Anterior cingulate cortex (tissue), 58 donors: ENCODE measurements at places on chromosomes 12 and 14.

- DNase-seq, result no peak
These were observed 395.7 kb upstream of the PDE3A start for GRCh38 chr12:19972325-19973288.

- DNase-seq, result no peak
These were observed 29.0 kb downstream of the MAGOHB start for GRCh38 chr12:10584415-10584814.

- no peak for DNase-seq
These were observed 25.3 kb downstream of the JDP2 start for GRCh38 chr14:75452900-75453816.

DNA sequence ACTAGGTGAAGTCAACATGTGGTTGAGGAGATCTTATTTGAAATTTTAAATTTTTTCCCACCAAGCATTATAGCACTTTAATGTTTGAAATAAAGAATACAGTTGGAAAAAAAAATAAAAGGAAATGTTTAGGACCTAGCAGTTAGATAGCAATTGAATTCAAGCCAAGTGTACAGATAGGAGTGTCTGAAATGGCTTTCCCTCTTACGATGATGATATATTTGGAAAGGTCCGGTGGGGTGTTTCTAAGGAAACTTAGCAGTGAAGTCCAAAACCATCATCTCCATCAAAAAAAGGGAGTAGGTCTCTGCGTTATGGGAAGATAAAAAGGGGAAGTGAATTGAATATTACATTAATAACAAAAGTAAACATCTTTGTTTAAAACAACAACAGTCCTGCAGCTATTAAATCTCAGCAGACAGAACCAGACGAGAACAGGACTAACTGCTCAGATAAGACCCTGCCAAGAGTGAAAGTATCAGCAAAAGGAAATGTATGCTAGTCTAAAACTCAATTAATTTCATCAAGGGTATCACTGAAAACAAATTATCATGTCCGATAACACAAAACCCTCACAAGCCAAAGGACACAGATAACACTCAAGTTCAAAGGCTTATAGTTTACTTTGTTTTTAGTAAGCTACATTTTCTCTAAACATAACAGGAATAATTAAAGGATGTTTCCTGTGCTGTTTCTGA is 242.0 kb downstream of the BMP4 start:
- DNase-seq, result no peak

- DNase-seq, result no peak
These were observed 1.7 kb upstream of the SELPLG start for GRCh38 chr12:108635201-108635996.

DNA sequence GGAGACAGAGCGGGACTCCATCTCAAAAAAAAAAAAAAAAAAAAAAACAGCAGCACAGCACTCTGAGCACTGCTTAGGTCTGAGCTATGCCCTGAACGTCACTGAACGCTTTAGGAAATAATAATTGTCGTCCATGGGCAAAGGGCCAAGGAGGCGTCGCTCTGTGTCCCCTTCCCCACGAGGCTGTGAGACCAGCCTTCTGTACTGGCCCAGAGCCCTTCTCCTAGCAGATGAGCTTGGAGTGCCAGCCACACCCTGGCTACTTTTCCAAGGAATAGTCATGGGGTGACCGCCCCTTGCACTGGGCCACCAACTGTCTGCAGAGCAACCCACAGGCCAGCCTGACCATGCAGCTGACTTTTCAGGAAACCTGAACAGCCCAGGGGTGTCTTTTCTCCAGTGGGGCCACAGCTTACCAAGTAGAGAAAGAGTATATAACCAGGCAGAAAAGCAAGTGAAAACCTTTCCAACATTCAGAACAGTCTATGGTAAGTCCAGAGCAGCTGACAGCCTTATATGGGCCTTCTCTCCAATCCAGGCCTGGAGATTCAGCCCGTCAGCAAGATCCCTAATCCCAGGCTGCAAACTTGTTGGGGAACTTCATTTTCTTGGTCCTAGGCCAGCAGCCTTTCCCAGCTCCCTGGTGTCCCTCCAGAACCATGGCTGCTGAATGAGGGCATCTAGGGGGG is 28.5 kb downstream of the CD9 start:
- DNase-seq, result no peak

GRCh38 chr14:89507521-89507920 is 90.5 kb upstream of the FOXN3 start:
- no peak for DNase-seq

DNA sequence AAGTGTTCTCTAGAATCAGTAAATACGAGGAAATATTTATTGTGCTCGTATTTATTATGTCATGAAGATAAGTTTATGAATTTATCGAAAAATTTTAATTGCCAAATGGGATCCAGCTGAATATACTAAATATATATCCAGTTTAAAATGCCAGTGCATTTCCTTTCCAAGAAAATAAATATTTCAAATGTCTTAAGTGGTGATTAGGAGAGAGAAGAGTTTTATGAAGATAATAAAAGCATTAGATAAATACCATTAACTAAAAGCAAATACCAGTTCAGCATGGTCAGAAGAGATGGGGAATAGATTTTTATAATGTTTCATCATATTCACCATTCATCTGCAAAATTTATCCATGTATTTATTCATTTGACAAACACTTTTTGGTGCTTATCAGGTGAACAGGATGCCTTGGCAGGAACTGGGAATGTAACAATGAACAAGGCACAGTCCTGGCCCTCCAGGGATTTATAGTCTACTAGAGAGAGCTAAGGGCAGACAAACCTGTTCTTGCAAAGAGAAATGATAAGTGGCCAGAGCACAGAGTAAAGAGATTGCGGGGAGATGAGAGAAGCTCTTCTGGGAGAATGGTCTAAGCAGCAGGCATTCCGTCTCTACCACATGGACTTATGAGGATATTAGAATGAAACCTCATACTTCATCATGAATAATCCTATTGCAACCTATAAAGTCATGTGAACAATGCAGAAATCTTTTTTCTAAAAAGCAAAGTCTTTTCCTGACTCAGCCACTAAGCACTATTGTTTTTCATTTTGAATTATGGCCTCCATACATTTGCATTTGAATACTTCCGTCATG is 143.7 kb upstream of the ABCD2 start:
- DNase-seq, result no peak

DNA sequence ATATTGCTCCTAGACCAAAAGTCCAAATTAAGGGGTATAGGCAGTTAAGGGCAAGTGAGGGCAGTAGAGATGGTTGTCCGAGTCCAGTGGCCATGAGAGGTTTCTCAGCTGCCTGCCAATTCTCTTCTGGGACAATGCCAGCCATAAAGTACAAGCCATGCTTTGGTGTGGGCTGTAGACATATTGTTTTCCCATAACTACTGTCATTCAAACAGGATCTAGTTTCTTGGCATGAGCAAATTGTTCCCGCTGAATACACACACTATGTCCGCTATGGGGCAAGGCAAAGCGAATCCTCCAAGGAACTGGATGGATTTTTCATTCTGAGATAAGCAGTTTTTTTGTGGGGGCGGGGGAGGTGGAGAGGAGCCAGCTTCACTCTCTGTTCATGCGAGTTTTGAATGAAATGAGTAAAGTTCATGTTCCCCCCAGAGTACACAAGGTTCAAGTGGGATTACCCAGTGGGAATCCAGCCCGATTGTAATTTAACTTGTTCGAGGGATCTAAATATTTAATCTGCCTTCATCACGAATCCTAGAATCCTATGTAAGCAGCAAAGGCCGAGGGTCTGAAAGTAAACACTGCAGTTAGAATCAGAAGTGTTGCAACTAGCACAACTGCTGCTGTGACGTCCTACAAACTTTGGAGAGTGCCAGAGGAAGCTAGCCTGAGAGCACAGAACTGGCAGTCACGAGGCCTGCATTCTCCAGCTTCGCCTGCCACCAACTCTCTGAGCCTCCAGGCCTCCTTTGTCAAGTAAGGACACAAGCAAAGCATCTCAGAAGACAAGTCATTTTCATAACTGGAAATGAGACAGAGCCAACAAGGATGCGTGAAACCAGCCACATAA is 137.0 kb downstream of the CRADD start:
- no peak for DNase-seq

- no peak for DNase-seq
These were observed 161.0 kb upstream of the RMST start for GRCh38 chr12:97301576-97301975.

DNA sequence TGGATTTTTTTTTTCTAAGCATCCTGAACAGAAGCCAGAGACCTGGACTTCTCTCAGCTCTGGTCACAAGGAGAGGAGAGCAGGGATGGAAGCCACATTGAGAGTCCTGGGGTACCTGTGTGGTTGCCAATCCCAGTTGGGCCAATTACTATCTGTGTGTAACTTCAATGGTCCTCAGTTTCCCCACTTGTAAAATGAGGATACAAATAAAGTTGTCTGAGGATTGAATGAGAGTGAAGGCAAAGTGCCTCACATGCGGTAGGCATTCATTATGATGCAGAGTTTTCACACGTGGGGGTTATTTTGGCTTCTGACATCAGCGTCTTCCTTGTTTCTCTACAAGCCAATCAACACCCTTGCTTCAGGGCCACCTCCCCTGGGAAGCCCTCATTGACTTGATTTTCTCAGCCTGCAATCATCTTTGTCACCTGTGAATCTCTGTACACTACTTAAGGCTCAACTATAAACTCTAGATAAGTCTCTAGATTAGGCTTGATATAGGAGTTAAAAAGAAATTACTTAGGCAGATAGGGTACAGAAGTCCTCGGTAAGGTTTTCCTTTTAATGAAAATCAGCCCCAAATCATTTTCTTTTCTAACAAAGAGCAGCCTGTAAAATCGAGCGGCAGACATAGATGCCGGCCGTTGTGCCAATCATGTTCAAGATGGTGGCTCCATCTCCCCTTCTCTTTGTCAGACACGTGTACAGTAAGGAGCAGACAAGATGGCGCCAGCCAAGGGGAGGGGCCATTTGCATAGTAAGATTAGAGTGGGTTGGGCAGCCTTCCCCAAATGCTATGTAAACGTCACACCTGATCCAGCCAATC is 37.8 kb upstream of the FICD start:
- no peak for DNase-seq

DNA sequence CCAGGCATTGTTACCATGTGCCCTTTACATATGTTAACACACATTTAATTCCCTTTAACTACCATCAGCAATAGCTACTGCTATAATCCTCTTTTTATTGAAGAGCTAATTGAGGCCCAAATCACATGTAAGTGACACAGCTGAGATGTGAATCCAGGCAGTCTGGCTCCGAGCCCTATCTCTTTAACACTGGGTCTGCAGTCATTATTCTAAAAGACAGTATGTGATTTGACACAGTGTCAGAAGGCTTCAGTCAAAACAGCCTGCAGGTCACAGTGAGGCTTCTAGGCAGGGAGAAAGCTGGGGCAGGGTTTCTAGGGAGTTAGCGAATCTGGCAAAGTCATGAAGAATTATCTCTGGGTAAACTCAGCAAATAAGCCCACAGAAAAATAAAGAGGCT is 148.2 kb downstream of the KIF21A start:
- no peak for DNase-seq

- no peak for DNase-seq
These were observed 56.0 kb downstream of the PPP2R5C start for GRCh38 chr14:101817501-101818001.

DNA sequence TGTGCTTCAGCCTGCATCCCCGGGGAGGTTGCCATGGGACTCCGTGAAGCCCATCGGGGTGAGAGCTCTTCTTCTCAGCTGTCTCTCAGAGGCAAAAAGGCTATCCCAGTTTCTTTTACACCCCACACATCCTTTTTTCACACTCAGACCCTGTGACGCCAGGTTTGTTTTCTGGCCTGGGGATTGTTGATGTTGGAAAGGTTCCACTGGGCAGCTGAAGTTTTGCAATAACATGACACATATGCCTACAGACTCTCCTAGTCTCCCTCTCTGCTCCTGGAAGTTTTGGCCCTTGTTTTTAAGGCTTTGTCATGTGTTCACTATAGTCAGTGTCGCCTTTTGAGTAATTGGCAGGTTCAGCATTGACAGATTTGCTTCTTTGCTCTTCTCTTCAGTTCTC is 118.6 kb downstream of the SMOC1 start:
- no peak for DNase-seq

DNA sequence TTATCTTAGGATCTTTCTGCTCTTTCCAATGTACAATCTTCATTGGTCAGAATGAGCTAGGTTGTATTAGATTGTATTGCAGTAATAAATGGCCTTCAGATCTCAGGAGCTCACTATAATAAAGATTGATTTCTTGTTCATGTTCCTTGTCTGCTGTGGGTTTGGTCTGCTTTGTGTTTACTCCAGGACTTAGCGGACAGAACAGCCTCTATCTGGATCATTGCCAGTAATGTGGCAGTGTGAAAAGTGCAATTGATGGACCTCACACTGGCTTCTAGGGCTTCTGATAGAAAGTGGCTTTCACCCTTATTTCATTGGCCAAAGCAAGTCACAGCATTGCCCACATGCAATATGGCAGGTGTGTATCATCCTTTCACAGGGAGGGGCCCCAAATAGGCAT is 81.2 kb downstream of the BTG1 start:
- DNase-seq, result no peak

GRCh38 chr14:73786636-73787485 is 64.8 kb upstream of the PTGR2 start:
- DNase-seq, result no peak

GRCh38 chr14:31410048-31410650 is 10.2 kb downstream of the HEATR5A start:
- DNase-seq, result no peak

DNA sequence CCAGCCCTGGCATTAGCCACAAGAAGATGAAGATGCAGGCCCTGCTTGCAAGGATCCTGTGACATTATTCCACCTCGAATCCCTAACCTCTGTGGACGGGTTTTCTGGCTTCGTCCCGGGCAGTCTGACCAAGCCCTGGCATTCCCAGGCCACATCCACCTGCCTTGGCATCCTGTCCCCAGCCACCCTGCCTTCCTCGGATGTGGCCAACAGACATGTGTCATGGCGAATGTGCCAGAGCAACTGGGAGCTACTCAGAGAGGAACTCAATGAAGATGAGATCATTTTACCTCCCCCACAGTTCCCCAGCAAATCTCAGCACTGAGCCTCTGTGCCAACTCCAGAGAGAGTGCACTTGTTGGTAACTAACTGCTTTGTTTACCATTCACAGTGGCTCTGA is 33.5 kb upstream of the KCNA5 start:
- no peak for DNase-seq

GRCh38 chr14:39025250-39025809 is 77.7 kb downstream of the SEC23A start:
- DNase-seq, result no peak

DNA sequence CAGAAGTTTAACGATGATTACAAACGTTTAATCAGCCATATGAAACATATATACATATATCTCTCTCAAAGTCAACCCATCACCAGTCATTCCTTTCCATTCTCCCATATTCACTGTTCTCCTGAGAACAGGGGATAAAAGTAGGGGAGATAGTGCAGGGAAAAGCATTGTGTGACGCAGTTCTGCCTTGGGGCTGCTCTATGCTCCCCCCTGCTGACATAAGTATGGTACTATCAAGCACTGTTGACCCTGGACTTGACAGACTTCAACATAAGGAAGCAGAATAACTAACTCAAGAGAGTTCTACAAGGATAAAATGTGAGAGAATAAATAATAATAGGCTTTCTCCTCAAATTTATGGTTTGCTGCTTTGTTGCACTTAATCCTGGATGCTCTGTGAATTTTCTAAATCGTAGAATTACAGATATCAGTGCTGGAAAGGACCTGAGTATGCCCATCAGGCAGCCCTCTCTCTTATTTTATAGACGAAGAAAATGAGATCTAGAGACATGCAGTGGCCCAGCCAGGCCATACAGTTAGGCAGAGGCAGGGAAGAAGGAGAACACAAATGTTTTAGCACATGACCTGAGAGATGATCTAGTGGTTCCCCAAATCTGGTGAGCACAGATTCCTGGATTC is 87.2 kb downstream of the SCN8A start:
- DNase-seq, result no peak

GRCh38 chr14:75627406-75627805 is 33.3 kb downstream of the ERG28 start:
- DNase-seq, result no peak

GRCh38 chr12:76106631-76107030 is 22.1 kb upstream of the NAP1L1 start:
- DNase-seq, result no peak
